CD4-positive, CD25-positive, alpha-beta regulatory T cell (primary cell): ENCODE measurements at places on chromosomes 5 and 9. TPM values are rescaled to one million over a fixed set of nuclear protein-coding genes. Genes with fewer than 3 reads are reported as not detected.

DNA sequence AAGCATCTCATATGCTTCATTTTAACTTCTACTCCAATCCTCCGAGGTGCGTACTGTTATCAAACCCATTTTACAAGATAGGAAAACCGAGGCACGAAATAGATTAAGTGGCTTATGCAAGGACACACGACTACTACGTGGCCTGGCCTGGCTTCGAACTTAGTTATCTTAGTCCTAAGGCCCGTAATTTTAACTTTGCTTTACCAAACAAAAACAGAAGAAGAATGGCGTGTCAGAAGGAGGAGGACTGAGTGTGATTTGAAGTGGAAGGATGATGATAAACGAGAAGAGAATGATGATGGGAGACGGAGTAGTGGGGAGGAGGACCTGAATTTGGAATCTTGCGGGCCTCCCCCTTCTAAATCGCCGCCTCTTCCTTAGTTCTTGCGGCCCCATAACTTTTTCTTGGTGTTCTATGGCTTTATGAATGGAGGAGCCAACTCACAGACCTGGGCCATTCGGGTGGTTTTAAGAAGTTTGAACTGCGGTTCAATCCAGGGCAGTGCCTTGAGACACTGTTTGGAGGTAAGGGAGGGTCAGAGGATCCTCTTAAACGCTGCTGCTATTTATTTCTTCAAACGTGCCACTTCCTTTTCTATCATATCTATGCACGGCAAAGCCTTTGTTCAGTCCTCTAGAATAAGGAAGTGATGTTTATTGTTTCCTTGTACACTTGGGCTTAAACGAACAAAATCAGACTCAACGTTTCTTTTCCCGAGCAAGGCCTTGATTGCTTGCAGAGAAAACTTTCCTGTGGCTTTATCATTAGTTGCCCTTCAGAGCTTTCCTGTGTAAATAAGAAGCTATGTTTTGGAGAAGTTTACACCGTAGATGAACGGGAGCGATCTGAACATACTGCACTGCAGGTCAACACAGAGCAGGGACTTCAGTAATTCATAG, 795 bp downstream of the CNOT8 start:
- H3K27ac ChIP-seq: peak overlapping the region; percentile 99
- H3K36me3 ChIP-seq: peaks cover 9% of the 10 kb centered on the region
- peak overlapping the region; percentile 97 for H3K4me3 ChIP-seq

- H3K4me3 ChIP-seq: no peak overlapping the region
- H3K27me3 ChIP-seq: no peaks in the 10 kb centered on the region
- peaks cover 13% of the 10 kb centered on the region for H3K4me1 ChIP-seq
These were observed 6.2 kb upstream of the TPM2 start for GRCh38 chr9:35695943-35696401.

- H3K36me3 ChIP-seq: no peaks in the 10 kb centered on the region
- no peak overlapping the region for H3K4me3 ChIP-seq
- H3K4me1 ChIP-seq: no peaks in the 10 kb centered on the region
- DNase-seq: no peak
These were observed 758.6 kb upstream of the DMAC1 start for GRCh38 chr9:8558176-8558575.

- no peaks in the 10 kb centered on the region for H3K4me1 ChIP-seq
- H3K36me3 ChIP-seq: no peaks in the 10 kb centered on the region
- no peak overlapping the region for H3K27ac ChIP-seq
These were observed 268.7 kb downstream of the IRX2 start for GRCh38 chr5:2482778-2483177.

TEX48 gene
- not detected for polyA plus RNA-seq

GRCh38 chr9:80467632-80468031, 895.9 kb downstream of the TLE4 start:
- H3K27ac ChIP-seq: no peak overlapping the region
- H3K36me3 ChIP-seq: no peaks in the 10 kb centered on the region
- H3K4me3 ChIP-seq: no peak overlapping the region
- no peaks in the 10 kb centered on the region for H3K4me1 ChIP-seq
- H3K27me3 ChIP-seq: no peaks in the 10 kb centered on the region
- no peak for DNase-seq

DNA sequence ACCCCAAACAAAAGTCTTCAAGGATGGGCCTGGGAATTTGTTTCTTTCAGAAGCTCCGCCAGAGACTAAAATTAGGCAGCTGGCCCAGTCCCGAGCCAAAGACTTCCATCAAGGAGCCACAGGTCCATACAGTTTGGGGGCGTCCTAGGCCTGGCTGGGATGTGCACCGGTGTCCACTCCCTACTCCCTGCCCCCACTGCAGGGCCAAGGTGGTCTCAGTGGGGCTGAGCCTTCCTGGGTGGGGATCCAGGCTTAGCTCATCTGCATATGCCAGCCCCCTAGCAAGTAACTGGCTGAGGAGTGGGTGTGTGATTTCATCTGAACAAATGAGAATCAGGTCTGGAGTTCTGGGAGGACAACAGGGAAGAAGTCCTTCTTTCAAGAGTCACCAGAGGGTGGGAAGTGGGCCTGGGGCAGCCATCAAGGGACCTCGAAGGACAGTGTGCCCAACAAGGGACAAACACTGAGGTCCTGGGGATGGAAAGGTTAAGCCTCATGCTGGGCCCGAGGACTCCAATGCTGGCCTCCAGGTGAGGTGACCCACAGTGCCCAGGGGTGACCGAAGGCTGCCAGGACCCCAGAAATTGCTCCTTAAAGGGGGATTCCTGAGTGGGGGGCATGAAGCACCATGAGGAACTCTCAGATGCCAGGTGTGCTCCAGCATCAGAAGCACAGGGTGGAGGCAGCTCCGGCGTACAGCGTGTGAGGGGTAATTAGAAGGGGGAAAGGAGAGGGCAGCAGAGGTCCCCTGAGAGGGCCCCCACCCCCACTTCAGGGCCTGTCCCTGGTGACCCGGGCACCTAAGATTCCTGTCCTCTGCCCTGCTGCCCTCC, 91.3 kb downstream of the ZNF354C start:
- DNase-seq: no peak
- no peaks in the 10 kb centered on the region for H3K4me1 ChIP-seq
- no peak overlapping the region for H3K4me3 ChIP-seq
- no peak overlapping the region for H3K27ac ChIP-seq

DNA sequence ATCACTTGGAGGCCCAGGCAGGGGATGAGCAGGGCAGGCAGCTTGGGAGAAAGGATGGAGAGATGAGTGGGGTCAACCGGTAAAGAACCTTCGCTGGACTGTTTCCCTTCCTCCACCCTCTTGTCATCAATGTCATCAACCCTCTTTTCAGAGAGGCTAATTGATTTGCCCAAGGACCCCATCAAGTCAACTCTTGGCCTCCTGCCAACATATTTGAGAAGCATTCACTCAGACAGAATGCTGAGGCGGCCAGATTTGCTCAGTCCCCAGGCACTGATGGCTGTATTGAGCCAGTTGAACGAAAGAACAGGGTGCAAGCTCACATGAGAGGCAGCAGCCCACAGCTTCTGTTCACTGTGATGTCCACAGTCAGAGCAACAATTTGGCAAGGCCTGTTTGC, 193.5 kb downstream of the RFK start:
- no peaks in the 10 kb centered on the region for H3K27me3 ChIP-seq
- H3K27ac ChIP-seq: no peak overlapping the region
- H3K4me3 ChIP-seq: no peak overlapping the region

- H3K27ac ChIP-seq: no peak overlapping the region
- H3K27me3 ChIP-seq: no peaks in the 10 kb centered on the region
- H3K4me3 ChIP-seq: no peak overlapping the region
- DNase-seq: peak; percentile 54
- H3K36me3 ChIP-seq: no peaks in the 10 kb centered on the region
These were observed 50.9 kb upstream of the CEMIP2 start for GRCh38 chr9:71819115-71819739.

GRCh38 chr5:138110266-138110963, 26.6 kb downstream of the WNT8A start:
- peaks cover 2% of the 10 kb centered on the region for H3K27me3 ChIP-seq
- H3K4me3 ChIP-seq: no peak overlapping the region

- H3K27me3 ChIP-seq: no peaks in the 10 kb centered on the region
- no peak overlapping the region for H3K4me3 ChIP-seq
- no peaks in the 10 kb centered on the region for H3K4me1 ChIP-seq
- no peak overlapping the region for H3K27ac ChIP-seq
- no peaks in the 10 kb centered on the region for H3K36me3 ChIP-seq
These were observed 2300.3 kb downstream of the MAT2B start for GRCh38 chr5:165805756-165806155.

FBP1 gene
- polyA plus RNA-seq: 9.2 TPM

SLC6A7 gene
- not detected for polyA plus RNA-seq

- no peaks in the 10 kb centered on the region for H3K4me1 ChIP-seq
- H3K4me3 ChIP-seq: no peak overlapping the region
- H3K27me3 ChIP-seq: no peaks in the 10 kb centered on the region
- H3K27ac ChIP-seq: no peak overlapping the region
- peaks cover 98% of the 10 kb centered on the region for H3K36me3 ChIP-seq
These were observed 79.2 kb downstream of the DOCK2 start for GRCh38 chr5:169716287-169716686.

HACD4 gene
- polyA plus RNA-seq: 8.9 TPM

FGF18 gene
- polyA plus RNA-seq: not detected

DNA sequence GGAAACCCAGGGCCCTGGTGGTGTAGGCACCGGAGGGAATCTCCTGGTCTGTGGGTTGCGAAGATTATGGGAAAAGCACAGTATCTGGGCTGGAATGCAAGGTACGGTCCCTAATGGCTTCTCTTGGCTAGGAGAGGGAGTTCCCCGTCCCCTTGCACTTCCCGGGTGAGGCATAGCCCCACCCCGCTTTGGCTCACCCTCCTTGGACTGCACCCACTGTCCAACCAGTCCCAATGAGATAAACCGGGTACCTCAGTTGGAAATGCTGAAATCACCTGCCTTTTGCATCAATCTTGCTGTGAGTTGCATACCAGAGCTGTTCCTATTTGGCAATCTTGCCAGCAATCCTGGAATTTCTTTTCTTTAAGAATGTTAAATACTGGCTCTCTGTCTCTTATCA, 1429.1 kb downstream of the MAT2B start:
- H3K36me3 ChIP-seq: no peaks in the 10 kb centered on the region
- H3K4me1 ChIP-seq: no peaks in the 10 kb centered on the region
- no peak for DNase-seq
- no peaks in the 10 kb centered on the region for H3K27me3 ChIP-seq
- H3K27ac ChIP-seq: no peak overlapping the region

POU5F2 gene
- polyA plus RNA-seq: 0.14 TPM

TRAPPC13 gene
- polyA plus RNA-seq: 15.5 TPM

GRM6 gene
- polyA plus RNA-seq: not detected

AHRR gene
- polyA plus RNA-seq: 0.52 TPM

PCA3 gene
- polyA plus RNA-seq: not detected

DNA sequence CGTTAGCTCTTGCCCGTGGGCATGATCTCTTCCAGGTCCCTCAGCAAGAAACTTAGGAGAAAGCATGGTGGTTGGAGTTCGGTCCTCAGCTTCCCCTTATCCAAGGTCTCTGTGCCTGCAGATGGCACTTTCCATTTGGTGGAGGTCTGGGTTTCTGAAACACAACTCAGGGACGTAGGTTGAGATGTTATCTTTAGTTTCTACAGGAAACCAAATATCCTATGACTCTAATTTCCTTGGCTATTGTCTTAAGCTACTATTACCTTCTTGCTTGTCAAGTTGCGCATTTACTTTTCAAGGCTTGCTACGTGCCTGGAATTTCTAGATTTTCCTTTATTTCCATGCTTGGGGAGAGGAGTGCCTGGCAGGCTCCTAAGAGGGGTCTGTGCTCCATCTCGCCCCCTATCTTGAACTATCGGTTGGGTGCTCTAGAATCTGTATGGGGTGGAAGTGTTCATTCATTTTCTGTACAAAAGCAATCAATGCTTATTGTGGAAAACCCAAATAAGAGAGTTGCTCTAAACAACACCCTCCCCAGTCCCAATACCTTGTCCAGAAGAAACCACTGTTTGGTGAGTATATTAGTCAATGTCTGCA, 32.9 kb upstream of the KCNIP1 start:
- DNase-seq: no peak
- no peaks in the 10 kb centered on the region for H3K36me3 ChIP-seq
- H3K27ac ChIP-seq: no peak overlapping the region

FRRS1L gene
- not detected for polyA plus RNA-seq

DNA sequence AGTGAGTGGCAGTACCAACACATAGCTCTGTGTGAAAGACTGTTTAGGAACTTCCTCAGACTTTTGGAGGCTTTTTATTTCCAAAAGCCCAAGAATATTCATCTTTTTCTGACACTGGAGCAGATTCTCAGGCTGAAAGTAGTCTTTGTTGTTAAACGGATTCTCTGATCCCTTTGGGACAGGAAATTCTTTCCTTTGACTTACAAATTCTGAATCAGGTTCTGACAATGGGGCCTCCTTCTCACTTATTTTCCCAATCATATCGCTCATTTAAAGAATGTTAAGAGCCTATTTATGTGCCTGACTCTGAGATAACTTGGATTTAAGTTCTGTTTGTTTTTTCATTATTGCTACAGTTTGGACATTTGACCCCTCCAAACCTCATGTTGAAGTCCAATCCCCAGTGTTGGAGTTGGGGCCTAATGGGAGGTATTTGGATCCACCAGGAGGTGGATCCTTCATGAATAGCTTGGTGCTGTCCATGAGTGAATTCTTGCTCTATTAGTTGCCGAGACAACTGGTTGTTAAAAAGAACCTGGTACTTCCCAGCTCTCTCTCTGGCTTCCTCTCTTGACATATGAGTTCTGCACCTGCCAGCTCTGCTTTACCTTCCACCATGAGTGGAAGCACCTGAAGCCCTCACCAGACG, 4.1 kb upstream of the ADGRV1 start:
- DNase-seq: no peak
- no peaks in the 10 kb centered on the region for H3K36me3 ChIP-seq
- no peak overlapping the region for H3K4me3 ChIP-seq
- H3K27ac ChIP-seq: no peak overlapping the region

GRCh38 chr9:123276551-123276950, 8.2 kb upstream of the STRBP start:
- H3K4me1 ChIP-seq: no peaks in the 10 kb centered on the region
- H3K27ac ChIP-seq: no peak overlapping the region
- no peak for DNase-seq
- H3K36me3 ChIP-seq: no peaks in the 10 kb centered on the region
- H3K27me3 ChIP-seq: no peaks in the 10 kb centered on the region

DNA sequence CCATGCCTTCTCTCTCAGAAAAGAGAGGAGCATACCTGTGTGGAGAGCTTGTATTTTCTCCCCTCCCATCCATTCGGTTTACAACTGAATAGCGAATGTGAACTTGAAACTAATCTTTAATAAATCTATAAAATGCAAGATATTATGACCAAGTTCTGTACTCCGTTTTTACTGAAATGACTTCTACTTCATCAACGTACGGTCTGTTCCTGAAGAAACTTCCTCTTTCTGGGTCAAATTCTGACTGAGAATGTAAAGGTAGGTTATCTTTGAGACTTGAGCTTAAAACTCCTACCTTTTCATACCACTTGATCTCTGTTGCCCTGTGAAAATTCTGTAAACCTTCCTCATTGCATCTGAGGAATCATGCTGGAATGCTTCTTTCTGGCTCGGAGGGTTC, 4.2 kb upstream of the CTNNAL1 start:
- no peak overlapping the region for H3K4me3 ChIP-seq
- no peak for DNase-seq
- peaks cover 22% of the 10 kb centered on the region for H3K36me3 ChIP-seq
- peaks cover 6% of the 10 kb centered on the region for H3K4me1 ChIP-seq
- H3K27ac ChIP-seq: no peak overlapping the region

PMPCA gene
- polyA plus RNA-seq: 46.5 TPM

- H3K4me3 ChIP-seq: no peak overlapping the region
- DNase-seq: no peak
- H3K36me3 ChIP-seq: no peaks in the 10 kb centered on the region
- H3K4me1 ChIP-seq: no peaks in the 10 kb centered on the region
These were observed 182.1 kb downstream of the DMRT2 start for GRCh38 chr9:1231998-1232919.

HOMER1 gene
- 0.44 TPM for polyA plus RNA-seq

WHRN gene
- polyA plus RNA-seq: 1.4 TPM

- H3K4me3 ChIP-seq: no peak overlapping the region
- H3K4me1 ChIP-seq: no peaks in the 10 kb centered on the region
- no peaks in the 10 kb centered on the region for H3K36me3 ChIP-seq
- no peak overlapping the region for H3K27ac ChIP-seq
- H3K27me3 ChIP-seq: peaks cover 7% of the 10 kb centered on the region
- DNase-seq: no peak
These were observed 5.1 kb upstream of the GMCL2 start for GRCh38 chr5:178192244-178192643.

TAF1L gene
- polyA plus RNA-seq: not detected
